ENCODE measurements at places on chromosomes 12 and 14. TPM values are rescaled to one million over a fixed set of nuclear protein-coding genes. Genes with fewer than 3 reads are reported as not detected.
A peak's percentile ranks its signal among the peaks of the same experiment; 100 is the strongest.

DNA sequence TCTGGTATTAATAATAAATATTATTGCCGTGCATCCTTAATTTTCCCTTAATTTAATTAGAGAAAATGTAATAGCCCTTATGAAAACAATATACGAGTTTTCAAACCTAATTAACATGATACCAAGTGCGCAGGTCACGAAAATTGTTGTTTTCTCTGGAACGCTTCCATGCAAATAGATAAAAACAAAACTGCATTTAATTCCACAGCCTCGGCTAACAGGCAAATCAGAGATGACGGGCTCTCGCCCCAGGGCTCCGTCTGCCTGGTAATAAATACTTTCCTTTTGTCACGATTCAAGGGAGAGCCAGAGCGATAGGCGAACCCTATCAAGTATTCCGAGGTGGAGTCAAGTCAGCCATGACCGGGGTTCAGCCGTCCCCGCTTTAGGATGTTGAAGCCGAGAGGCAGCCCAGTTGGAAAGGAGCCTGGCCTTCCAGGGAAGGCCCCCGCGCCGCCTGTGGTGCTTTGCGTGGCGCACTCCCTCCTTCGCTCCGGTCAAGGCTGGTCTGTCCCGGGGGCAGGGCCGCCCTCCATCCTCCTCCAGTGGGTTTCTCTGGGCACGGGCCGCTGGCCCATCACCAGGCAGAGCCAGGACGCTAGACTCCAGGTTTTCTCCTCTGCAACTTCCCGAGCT, 137.8 kb upstream of the GSC start:
- no peaks in the 10 kb centered on the region for H3K36me3 ChIP-seq
- no peak overlapping the region for H3K4me3 ChIP-seq
- H3K4me1 ChIP-seq, result no peaks in the 10 kb centered on the region
- H3K27me3 ChIP-seq, result peaks cover 3% of the 10 kb centered on the region
- no peak overlapping the region for H3K27ac ChIP-seq

DNA sequence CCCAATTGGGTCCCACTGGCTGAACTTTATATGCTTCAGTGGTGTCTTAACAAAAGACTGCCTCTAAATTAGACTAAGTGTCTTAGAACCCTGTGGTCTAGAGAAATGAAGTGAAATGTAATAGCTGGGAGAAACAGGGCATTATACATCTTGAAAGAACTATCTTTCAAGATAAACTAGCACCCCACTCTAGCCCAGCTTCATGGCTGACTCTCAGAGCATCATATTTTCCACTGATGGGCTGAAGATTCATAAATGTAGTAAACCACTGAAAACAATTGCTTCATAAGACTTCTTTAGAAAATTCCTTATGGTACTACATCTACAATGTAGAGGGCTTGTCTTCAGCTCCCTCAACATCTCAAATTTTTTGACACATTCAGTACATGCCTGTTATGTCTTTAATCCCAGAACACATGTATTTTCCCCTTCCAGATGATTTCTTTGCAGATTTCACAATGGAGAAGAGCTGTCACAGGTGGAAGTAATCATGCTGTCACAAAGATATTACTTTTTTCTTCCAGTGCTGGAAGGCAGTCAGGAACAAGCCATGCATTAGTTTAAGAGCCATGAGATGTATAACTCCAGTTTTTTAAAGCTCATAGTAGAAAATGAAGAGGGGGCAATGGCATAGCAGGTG, 48.5 kb downstream of the IFNG-AS1 start:
- H3K4me1 ChIP-seq, result peaks cover 65% of the 10 kb centered on the region
- H3K36me3 ChIP-seq, result no peaks in the 10 kb centered on the region
- peak overlapping the region; percentile 80 for H3K27ac ChIP-seq
- no peaks in the 10 kb centered on the region for H3K27me3 ChIP-seq

- no peak overlapping the region for H3K27ac ChIP-seq
- H3K36me3 ChIP-seq, result no peaks in the 10 kb centered on the region
- H3K4me3 ChIP-seq, result no peak overlapping the region
- no peaks in the 10 kb centered on the region for H3K4me1 ChIP-seq
- no peak for DNase-seq
- H3K27me3 ChIP-seq, result peaks cover 9% of the 10 kb centered on the region
Observed at GRCh38 chr14:88482524-88482923, 72.3 kb downstream of the PTPN21 start.

GRCh38 chr12:9331218-9331626, 123.0 kb upstream of the PZP start:
- peaks cover 12% of the 10 kb centered on the region for H3K4me1 ChIP-seq
- peak; percentile 78 for DNase-seq
- H3K36me3 ChIP-seq, result peaks cover 1% of the 10 kb centered on the region
- no peak overlapping the region for H3K27ac ChIP-seq

- peak overlapping the region; percentile 99 for H3K27ac ChIP-seq
- H3K4me3 ChIP-seq, result peak overlapping the region; percentile 92
- peaks cover 49% of the 10 kb centered on the region for H3K36me3 ChIP-seq
- peaks cover 2% of the 10 kb centered on the region for H3K27me3 ChIP-seq
- peak; percentile 72 for DNase-seq
Observed at GRCh38 chr12:71755146-71755892, 656 bp downstream of the RAB21 start.

DNA sequence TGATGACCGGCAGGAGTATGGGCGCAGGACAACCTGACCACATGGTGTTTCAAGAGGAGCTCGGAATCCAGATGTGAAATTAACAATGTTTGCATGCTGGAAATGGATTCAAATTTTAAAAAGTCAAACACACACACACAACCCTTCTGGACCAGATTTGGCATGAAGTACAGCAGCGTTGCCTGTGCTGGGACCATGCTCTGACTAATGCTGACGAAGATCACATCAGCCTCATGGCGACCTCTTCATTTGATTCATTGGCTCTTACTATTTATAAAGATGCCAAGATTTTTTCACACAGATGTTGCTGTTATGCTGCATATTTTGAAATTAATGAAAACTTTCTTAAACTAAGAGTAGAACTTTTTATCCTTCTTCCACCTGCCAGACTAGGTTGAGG, 926.6 kb upstream of the TMEM132C start:
- no peaks in the 10 kb centered on the region for H3K36me3 ChIP-seq
- DNase-seq, result no peak
- H3K27me3 ChIP-seq, result no peaks in the 10 kb centered on the region
- H3K4me1 ChIP-seq, result no peaks in the 10 kb centered on the region
- no peak overlapping the region for H3K27ac ChIP-seq
- no peak overlapping the region for H3K4me3 ChIP-seq

- H3K4me1 ChIP-seq, result no peaks in the 10 kb centered on the region
Observed at GRCh38 chr12:98227162-98227561, 288.2 kb upstream of the TMPO start.

DNA sequence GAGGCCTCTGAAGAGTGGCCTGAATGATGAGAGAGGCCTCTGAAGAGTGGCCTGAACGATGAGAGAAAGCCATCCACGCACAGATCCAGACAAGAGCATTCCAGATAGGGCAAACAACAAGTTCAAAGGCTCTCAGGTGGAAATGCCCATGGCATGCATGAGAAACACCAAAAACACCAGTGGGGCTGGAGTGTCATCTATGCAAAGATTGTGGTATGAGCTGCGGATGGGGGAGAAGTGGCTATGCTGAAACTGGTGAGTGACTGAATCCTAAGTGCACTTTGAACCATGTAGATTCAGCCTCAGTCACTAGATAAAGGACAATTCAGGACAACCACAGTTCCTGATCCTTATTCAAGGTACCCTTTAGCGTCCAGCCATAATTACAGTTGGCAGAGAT, 79.4 kb upstream of the GZMB start:
- peaks cover 2% of the 10 kb centered on the region for H3K4me1 ChIP-seq
- no peak overlapping the region for H3K27ac ChIP-seq
- no peak for DNase-seq

DNA sequence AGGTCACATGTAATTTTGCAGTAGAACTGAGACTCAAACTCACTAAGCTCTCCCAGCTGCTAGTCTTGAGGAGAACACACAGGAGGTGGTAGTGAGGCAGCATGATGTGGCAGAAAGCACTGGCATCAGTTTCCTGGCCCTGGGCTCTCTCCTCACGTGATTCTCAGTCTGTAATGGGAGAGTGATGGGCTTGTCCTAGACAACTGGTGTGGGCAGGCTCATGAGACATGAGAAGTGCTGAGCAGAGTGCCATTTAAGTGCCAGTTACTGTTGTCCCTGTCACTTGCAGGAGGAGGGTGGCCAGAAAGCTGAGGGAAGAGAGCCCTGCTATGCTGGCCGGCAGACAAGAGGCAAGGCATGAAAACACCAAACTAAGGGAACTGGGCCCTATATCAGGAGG, 48.5 kb upstream of the OVCH1 start:
- H3K36me3 ChIP-seq, result no peaks in the 10 kb centered on the region
- peaks cover 7% of the 10 kb centered on the region for H3K27me3 ChIP-seq
- H3K4me1 ChIP-seq, result no peaks in the 10 kb centered on the region
- no peak overlapping the region for H3K27ac ChIP-seq
- no peak overlapping the region for H3K4me3 ChIP-seq
- no peak for DNase-seq

DNA sequence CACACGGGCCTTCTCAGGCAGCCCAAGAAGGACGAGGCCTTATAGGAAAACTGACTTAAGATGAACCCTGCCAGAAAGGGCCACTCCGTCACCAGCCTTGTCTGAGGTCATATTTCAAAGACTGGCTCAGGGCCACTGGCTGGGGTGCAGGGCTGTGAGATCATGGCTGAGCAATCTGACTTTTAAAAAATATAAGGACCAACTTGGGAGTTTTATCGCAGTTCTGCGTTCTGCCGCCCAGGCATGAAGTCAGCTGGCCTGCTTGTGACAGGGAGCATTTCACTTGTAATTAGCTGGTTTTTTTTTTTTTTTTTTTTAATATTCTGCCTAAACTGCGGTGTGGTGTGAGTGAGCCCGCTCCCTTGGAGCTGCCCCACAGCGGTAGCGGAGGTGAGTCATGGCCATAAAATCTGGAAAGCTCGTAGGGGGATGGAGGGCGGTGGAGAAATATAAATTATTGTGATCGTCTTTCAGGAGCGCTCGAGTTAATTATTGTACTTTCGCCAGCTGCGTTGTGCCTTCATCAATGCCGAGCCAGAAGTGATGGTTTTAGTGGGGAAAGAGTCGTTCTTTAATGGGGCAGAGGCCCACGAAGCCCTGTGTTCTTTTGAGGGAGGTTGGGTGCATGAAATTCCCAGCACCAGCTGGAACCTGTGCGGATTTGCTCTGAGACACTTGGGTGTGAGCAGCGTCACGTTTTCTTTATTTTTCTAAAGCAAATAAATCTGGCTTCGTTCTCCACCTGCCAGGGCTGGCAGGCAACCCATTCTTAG, 231.9 kb downstream of the C12orf75 start:
- H3K36me3 ChIP-seq, result no peaks in the 10 kb centered on the region
- DNase-seq, result no peak
- H3K4me1 ChIP-seq, result no peaks in the 10 kb centered on the region
- peaks cover 4% of the 10 kb centered on the region for H3K27me3 ChIP-seq

- no peak overlapping the region for H3K4me3 ChIP-seq
- H3K4me1 ChIP-seq, result peaks cover 17% of the 10 kb centered on the region
- no peaks in the 10 kb centered on the region for H3K36me3 ChIP-seq
- DNase-seq, result peak; percentile 28
Observed at GRCh38 chr12:6204533-6205143, 4.4 kb downstream of the CD9 start.

DNA sequence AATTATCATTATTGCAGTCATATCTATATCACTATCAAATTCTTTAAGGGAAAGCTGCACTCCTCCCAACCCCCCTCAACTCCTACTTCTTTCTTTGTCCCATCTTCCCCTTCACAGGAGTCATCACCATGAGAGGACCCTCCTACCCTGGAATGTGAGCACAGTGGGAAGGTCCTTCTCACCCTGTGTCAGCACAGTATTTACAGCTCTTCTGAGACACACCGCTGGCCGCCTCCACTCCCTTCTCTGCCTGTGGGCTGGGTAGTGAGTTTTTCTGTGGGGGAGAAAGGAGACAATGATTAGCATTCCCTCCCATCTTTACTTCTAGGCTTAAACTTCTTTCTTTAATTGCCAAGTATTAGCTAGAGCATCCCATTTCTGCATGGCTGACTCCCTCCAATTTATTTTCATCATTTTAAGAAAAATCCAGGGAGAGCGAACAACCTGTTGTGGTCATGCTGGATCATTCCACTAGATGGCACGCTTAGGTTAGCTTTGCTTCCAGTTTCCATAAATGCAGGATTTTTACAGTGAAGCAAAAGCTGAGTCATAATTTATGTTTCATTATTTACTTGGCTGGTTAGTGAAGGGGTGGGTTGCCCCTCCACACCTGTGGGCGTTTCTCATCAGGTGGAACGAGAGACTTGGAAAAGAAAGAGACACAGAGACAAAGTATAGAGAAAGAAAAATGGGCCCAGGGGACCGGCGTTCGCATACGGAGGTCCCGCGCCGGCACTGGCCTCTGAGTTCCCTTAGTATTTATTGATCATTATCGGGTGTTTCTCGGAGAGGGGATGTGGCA, 188.5 kb downstream of the ALX1 start:
- peak; percentile 60 for DNase-seq
- H3K36me3 ChIP-seq, result no peaks in the 10 kb centered on the region
- H3K4me1 ChIP-seq, result peaks cover 12% of the 10 kb centered on the region

DNA sequence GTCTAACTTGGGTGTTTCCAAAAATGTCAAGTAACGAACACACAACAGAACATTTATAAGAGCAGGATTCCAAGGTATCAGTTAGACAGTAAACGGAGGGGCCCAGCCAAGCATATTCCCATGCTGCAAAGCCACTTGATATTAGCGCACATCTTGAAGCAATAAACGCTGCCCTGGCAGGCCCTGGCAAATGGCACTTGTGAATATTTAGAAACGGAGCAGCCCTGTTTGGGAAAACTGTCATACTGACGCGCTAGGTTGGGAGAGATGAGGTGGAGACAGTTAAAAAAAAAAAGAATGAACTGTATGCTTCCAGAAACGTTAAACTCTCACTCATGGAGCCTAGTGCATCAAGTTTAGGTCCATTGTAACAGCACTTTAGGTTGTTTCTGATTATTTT, 9.3 kb downstream of the DGLUCY start:
- no peak overlapping the region for H3K27ac ChIP-seq
- H3K4me1 ChIP-seq, result peaks cover 47% of the 10 kb centered on the region
- H3K27me3 ChIP-seq, result no peaks in the 10 kb centered on the region
- peaks cover 67% of the 10 kb centered on the region for H3K36me3 ChIP-seq
- no peak for DNase-seq
- H3K4me3 ChIP-seq, result no peak overlapping the region

- no peaks in the 10 kb centered on the region for H3K27me3 ChIP-seq
- H3K27ac ChIP-seq, result no peak overlapping the region
- no peak for DNase-seq
- no peak overlapping the region for H3K4me3 ChIP-seq
Observed at GRCh38 chr12:4540638-4541037, 1.9 kb downstream of the RAD51AP1 start.

- DNase-seq, result no peak
- no peak overlapping the region for H3K27ac ChIP-seq
- no peak overlapping the region for H3K4me3 ChIP-seq
- no peaks in the 10 kb centered on the region for H3K4me1 ChIP-seq
- no peaks in the 10 kb centered on the region for H3K27me3 ChIP-seq
Observed at GRCh38 chr12:129393357-129393937, 510.4 kb downstream of the TMEM132D start.

GRCh38 chr12:64010069-64010686, 165.7 kb downstream of the SRGAP1 start:
- no peaks in the 10 kb centered on the region for H3K4me1 ChIP-seq
- no peak for DNase-seq
- no peaks in the 10 kb centered on the region for H3K36me3 ChIP-seq
- H3K4me3 ChIP-seq, result no peak overlapping the region

The MAP3K9 gene
- 8.0 TPM for total RNA-seq

The GPR84 gene
- total RNA-seq, result not detected

The PSMC6 gene
- total RNA-seq, result 104 TPM

The MMP17 gene
- not detected for total RNA-seq

The PTPN6 gene
- total RNA-seq, result 489 TPM

The DHRS2 gene
- total RNA-seq, result 3.5 TPM

The ST8SIA1 gene
- total RNA-seq, result 2.5 TPM

The LYZ gene
- total RNA-seq, result not detected

The IL31 gene
- total RNA-seq, result not detected

The SYCP3 gene
- 0.09 TPM for total RNA-seq

The ETFBKMT gene
- total RNA-seq, result 0.99 TPM

The CCDC88C gene
- total RNA-seq, result 87.8 TPM

Data from activated CD8-positive, alpha-beta T cell treated with anti-CD3 and anti-CD28 coated beads for 36 hours (primary cell).